AG09319 (cell line): ENCODE measurements at places on chromosomes 5 and 9.

DNA sequence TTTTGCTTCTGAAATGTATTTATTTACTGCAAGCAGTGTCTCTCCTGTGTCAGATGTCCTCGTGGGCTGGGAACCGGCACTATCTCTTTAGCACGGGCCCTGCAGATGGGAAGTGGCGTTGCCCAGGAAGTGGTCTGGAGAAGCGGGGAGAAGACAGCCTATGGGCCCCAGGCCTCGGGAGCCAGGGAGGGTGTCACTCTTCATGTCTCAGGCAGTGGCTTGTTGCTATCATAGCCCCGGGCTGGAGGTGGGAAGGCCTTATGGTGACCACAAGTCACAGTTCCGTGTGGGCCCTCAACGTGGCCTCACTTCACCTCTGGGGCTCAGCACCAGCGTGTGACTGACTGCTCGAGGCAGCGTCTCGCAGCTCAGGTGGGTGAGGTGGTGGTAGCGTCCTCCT, 41.4 kb downstream of the SYK start:
- DNase-seq, result no peak

- DNase-seq, result no peak
Measured at GRCh38 chr9:2872250-2872930, 28.5 kb upstream of the PUM3 start.

DNA sequence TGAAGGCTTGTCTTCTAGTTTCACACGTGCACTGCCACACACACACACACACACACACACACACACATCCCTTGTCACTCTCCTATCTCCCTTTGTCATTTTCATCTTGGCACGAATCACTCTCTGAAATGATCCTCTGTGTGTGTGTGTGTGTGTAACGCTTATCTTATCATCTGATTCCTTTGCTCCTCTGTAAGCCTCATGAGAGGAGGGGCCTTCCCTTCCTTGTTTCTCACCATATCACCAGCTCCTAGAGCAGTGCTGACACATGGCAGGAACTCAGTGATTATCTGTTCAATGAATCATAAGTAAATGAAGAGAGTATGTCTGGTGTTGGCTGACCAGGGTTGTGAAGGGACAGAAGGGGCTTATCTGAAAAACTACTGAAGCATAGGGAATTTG, 53.3 kb downstream of the PDE4D start:
- DNase-seq, result no peak

- no peak for DNase-seq
Measured at GRCh38 chr9:134029248-134030226, 4.3 kb downstream of the BRD3OS start.

- no peak for DNase-seq
Measured at GRCh38 chr9:113742878-113743277, 133.2 kb upstream of the ZNF618 start.

DNA sequence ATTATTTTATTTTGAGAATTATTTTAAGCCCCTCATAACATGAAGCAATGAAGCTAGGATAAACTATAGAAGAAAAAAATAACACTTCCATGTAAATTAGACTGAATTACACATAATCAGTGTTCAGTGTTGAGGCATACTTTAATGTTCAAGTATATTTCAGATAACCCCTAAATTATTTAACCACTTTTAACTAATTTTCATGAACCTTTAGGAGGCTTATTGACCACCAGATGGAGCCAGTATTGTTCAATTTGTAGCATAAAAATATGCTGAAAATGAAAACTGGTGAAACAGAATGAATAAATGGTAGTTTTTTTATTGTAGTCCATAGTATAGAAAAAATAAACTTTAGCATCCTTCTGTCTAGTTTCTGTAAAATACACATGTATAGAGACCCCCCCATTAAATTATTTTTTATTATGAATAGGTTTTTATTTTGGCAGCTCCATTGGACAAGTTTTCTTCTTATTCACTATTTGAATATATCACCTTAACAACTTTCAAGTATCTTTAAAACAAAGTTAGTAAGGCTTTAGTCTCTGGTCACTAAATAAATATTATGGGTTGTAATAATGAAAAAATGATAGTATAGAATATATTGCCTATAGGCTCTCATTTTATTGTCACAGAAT, 190.1 kb downstream of the CWC27 start:
- DNase-seq, result peak; percentile 20

GRCh38 chr9:131732636-131733289, 7.1 kb downstream of the RAPGEF1 start:
- no peak for DNase-seq

DNA sequence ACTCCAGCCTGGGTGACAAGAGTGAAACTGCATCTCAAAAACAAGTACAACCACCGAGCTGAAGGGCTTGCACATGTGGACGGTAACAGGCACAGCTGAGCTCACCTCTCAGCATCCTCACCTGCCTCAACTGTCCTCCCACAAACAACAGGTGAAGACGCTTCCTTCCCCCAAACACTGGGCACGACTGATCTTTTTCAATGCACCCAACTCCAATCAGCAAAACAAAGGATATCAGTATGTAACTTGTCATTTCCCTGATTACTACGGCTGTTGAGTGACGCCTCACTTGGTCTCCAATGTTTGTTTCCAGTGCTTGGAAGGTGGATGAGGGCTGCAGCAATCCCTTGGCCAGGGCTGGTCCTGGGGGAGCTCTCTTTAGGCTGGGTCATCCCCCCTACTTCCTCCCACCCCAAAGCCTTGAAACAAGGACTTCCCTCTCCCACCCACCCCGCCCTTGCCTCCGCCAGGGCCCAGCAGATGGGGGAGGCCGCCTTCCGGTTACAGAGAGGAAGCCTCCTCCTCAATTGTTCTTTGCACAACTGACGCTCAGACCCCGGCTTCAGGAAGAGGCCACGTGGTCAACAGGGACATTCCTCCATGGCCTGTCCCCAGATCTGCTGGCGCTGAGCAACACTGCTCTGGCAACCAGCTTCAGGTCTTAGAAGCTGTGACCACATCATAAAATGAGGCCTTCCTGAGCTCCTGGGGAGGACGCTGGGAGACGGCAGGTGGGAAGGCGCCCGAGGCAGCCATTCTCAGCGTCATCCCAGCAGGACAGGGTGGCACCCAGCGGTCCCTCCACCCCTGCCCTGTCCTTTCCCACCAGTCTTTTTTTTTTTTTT, 5.9 kb downstream of the FAM78A start:
- DNase-seq, result no peak

- DNase-seq, result no peak
Measured at GRCh38 chr5:53041071-53041692, 52.0 kb downstream of the ITGA2 start.

DNA sequence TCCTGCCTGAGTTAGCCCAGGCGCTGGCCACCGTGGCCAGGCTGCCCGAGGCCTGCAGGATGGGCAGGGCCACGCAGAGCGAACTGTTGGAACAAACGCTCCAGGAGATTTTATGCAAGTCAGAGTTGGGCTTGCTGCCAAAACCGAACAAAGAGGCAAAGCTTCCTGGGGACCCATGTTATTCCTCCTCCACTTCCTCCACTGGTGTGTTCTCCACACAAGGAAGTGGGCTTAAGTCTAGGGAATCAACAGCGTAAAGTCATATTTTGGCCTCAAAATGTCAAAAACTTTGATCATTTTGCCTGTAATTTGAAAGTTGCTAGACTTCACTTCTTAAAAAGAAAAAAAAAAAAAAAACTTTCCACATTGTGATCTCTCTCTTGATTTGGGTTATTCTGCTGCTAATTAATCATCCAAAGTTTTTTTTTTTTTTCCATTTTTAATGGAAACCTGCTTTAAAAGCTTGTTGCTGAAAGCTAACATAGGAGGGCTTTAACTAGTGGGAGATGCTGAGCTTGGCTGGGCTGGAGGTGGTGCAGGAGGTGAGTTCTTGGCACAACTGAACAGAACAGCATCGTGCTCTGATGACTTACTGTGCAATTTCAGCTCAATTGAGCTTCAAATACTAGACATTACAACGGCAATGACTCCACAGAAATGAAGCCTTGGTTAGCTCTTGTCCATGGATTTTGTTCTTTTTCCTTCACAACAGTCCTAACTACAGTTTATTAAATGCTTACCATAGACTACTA, 73.0 kb downstream of the PTPDC1 start:
- no peak for DNase-seq

GRCh38 chr5:23639326-23639725, 131.9 kb downstream of the PRDM9 start:
- DNase-seq, result no peak

DNA sequence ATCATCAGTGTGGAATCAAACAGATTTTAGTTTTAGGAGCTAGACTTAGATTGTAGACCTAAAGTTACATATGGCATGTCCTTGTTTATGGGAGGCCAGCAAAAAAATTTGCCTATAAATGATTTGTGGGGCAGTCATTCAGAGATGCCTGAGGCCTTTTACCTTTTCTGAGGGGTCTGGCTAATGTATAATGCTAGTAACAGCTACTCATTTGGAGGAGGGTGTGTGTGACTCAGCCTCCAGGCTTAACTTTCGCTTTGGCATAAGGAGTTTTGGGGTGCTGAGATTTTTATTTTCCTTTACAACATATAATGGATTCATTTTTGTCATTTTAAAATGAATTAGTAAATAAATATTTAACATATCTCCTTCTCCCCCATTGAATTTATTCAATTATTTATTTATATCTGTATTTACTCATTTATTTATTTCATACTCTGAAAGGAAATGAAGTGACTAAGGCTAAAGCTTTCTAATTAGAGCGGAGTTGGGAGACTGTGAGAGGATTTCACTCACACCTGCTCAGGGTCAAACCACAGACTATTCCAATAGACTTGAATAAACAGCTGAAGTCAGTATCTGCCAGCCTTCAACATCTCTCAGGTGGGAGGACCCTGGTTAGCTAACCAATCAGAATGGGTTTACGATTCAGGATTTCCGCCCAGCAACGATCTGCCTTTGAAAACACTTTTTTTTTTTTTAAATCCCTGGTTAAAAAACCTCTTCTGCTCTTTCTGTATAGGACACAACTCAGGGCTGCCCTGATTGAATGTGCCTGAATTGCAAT, 487.5 kb upstream of the SGCD start:
- no peak for DNase-seq

DNA sequence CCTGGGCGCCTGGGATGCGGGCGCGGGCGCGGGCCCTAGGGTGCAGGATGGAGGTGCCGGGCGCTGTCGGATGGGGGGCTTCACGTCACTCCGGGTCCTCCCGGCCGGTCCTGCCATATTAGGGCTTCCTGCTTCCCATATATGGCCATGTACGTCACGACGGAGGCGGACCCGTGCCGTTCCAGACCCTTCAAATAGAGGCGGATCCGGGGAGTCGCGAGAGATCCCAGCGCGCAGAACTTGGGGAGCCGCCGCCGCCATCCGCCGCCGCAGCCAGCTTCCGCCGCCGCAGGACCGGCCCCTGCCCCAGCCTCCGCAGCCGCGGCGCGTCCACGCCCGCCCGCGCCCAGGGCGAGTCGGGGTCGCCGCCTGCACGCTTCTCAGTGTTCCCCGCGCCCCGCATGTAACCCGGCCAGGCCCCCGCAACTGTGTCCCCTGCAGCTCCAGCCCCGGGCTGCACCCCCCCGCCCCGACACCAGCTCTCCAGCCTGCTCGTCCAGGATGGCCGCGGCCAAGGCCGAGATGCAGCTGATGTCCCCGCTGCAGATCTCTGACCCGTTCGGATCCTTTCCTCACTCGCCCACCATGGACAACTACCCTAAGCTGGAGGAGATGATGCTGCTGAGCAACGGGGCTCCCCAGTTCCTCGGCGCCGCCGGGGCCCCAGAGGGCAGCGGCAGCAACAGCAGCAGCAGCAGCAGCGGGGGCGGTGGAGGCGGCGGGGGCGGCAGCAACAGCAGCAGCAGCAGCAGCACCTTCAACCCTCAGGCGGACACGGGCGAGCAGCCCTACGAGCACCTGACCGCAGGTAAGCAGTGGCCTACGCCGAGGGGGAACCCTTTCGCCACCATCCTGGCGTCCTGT, at the start of gene EGR1:
EGR1 (plus strand) TSS at position 219 of the 864 bp plus-strand sequence; CDS start at position 502, 283 bp downstream.
- peak; percentile 90 for DNase-seq

GRCh38 chr9:125969868-125970267, 222.7 kb downstream of the PBX3 start:
- DNase-seq, result no peak

DNA sequence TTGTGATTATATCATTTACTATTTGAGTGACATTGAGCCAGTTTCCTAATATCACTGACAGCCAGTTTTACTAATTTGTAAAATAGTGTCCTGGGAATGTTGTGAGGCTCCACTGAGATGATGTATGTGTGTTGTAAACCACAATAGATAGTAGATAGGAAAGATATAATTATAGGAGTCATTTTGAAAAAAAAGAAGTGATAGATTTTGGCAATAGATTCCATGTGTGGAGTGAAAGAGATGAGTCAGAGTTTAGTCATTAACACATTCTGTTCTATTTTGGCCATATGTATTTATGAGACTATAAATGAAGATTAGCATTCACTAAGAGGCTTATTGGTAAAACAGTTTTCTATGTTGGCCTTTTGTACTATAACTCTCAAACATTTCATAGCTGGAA, 388.2 kb downstream of the FAM170A start:
- no peak for DNase-seq

DNA sequence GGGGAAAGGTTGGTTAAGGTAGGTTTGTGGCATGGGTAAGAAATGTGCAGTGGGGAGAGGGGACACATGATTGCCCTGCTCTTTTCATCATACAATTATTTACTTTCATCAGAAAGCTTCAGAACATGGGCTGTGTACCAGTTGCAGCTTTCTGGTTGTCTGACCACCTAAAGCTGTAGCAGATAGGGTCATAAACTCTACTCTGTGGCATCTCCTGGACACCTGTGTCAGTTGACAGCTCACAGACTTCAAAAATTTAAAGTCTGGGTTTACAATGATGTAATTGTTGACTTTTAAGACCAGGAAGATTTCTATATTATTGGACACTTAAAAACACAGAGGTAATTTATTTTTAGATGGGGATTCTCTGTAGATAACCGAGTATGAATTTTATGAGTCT, 222.7 kb upstream of the PRR16 start:
- no peak for DNase-seq
